Activated T-helper 17 cell treated with anti-CD3 and anti-CD28 coated beads, Interleukin-2, amount 50 U/mL, for 72 hours (primary cell): ENCODE measurements at places on chromosomes 7 and 10.

DNA sequence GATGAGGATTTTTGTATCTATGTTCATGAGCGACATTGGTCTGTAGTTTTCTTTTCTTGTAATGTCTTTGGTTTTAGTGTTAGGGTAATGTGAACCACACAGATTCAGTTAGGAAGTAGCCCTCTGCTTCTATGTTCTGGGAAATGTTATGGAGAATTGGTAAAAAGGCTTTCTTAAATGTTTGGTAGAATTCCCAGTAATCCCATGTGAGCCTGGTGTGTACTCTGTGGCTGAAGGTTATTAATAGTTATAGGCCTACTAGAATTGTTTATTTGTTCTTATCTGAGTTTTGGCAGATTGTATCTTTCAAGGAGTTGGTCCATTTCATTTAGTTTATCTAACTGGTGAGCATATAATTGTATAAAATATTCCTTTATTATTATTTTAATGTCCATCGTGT, 484.6 kb upstream of the GHITM start:
- ATAC-seq: no peak

- ATAC-seq: no peak
These were observed 60.1 kb upstream of the CAPZA2 start for GRCh38 chr7:116802144-116802745.

- ATAC-seq: no peak
These were observed 311.0 kb downstream of the GPAM start for GRCh38 chr10:111872591-111872990.

DNA sequence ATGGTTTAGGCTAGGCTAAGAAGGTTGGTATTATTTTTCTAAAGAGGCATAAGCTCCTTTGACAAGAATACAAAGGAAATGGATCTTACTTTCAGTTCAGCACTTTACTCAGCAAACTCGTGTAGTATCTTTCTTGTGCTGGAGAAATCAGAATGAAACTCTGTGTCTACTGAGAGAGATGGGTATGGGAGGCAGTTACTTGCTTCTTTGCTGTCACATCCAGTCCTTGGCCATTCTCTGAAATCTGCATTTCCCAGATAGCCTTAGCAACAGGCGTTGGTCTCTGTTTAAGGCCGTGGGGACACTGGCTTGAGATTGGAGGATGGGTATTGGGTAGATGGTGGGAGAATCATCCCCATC, 180.5 kb downstream of the NRP1 start:
- peak; percentile 70 for ATAC-seq

DNA sequence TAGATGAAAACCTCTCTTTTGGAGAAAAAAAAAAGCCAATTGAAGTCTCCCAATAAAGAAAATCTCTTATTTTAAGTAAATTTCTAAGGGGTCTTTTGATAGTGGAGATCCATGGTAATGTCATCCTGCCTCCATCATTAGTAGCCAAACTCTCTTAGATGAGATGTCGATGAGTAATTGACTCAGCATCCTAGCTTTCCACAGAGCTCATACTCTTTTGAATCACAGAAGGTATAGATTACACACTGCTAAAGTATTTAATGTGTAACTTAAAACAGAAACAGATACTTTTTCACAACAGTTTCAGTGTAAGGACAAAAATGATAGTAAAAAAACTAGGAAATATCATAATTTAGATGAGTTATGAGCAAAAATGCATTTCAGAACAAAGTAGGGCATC, 19.4 kb downstream of the MAGI2 start:
- no peak for ATAC-seq

DNA sequence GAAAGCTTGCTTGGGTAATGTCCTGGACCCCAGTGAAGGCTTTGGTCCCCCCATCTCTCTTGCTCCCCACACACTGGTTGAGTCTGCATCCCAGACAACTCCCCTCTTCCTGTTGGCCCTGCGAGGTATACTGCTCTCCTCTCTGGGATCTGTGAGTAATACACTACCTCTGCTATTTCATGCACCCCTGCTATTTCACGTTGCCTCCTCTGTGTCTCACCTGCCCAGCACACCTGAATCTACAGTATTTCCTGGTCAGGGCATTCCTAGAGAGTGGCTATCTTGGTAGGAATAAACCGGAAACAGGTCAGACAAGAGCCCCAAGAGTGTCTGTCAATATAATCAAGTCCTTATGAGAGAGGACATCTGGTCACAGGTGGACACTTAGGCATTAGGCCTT, 114.3 kb upstream of the ODAD2 start:
- no peak for ATAC-seq

DNA sequence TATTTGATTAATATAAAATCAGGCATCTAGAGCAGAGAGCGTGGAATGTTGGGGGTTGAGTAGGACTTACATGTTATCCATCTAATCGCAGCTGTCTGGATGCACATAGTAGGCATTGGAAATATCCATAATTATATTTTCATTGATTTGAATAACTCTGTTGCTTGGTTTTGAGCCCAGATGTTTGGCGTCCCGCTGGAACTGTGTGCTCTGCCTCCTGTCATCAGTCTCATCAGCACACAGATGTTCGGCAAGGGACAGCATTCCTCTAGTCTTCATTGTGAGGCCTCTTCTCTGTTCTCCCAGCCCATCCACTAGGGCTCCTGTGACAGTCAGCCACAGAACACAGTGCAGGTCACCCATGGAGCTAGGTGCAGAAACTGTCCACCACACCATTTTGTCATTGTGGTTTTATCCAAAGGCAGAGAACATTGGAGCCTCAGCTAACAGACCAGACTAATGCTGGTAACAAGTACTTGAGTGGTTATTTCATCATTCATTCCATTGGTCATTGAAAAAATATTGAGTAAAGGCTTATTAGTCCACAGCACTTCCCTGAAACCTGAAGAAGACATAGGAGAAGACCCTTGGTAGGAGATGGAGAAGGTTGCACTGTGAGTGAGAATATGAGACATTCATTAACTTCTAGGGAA, 927.4 kb downstream of the LRMDA start:
- ATAC-seq: no peak

- no peak for ATAC-seq
These were observed 7.4 kb upstream of the TBRG4 start for GRCh38 chr7:45118889-45119331.

GRCh38 chr7:26989897-26990670, 105.7 kb downstream of the HOXA1 start:
- ATAC-seq: no peak

DNA sequence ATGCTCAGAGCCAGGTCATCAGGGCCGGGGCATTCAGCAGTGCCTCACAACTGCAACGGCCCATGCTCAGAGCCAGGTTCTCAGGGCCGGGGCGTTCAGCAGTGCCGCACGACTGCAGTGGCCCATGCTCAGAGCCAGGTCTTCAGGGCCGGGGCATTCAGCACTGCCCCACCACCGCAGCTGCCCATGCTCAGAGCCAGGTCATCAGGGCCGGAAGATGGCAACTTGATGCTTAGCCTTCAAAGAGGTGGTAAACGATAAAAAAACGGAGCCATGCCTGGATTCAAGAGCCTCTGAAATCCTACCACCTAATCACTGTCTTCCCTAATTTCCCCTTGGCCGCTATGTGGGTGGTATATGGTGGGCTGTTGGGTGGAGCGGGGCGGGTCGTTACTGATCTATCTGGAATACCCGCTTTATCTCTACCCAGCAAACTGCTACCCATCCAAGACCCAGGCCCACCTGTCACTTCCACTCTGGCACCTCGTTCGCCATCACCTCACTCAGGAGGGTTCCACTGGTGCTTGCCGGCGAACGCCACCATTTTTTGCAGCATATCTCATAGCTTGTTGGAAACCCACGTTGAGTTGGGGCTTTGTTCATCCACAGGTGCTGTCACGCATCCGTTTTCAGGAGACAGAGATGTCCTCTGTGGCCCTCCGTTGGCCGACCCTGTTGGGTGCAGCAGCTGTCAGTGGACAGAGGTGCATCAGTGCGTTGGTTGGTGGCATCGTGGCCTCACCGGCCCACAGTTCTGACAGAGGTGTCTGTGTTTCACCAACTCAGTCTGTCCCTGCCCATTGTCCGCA, 221.1 kb downstream of the EBF3 start:
- no peak for ATAC-seq

DNA sequence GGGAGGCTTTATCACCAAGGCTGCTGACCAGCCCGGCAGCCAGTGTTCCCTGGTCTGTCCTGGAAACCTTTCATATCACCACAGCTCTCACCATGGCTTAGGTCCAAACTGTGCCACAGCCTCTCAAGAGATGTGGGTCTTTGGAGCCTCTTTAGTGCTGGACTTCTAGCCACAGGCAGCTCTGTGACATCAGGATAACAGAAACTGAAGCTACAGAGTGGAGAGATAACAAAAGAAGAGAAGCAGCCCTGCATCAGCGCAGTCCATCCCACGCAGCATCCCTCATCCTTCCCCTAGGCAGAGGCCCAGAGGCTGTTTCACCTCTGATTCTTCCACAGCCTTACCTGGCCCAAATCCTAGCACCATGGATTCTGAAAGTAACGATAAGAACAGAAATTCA, 187.9 kb upstream of the KMT2E start:
- ATAC-seq: peak; percentile 14

DNA sequence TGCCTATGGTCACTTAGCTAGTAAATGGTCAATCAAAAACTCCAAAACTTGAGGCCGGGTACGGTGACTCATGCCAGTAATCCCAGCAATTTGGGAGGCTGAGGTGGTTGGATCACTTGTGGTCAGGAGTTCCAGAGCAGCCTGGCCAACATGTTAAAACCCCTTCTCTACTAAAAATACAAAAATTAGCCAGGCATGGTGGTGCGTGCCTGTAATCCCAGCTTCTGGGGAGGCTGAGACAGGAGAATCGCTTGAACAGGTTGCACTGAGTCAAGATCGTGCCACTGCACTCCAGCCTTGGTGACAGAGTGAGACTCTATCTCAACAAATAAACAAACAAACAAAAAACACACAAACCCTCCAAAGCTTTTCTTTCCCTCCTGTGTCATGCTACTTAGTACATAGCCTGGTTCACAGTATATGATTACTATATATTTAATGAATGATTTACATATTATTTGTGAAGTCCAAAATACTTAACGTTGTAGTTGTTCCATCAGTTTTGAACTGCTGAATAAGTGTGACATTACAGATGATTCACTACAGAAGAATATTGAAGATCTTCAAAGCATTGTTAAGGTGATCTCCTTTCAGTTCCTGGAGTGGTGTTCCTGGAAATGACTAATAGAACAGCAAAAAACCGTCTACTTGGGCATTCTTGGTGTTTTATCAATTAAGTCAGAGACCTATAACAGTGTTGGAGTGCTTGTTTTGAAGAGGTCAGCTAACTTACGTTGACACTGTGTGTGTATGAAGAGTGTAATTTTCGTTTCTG, 72.9 kb downstream of the ADK start:
- peak; percentile 87 for ATAC-seq

DNA sequence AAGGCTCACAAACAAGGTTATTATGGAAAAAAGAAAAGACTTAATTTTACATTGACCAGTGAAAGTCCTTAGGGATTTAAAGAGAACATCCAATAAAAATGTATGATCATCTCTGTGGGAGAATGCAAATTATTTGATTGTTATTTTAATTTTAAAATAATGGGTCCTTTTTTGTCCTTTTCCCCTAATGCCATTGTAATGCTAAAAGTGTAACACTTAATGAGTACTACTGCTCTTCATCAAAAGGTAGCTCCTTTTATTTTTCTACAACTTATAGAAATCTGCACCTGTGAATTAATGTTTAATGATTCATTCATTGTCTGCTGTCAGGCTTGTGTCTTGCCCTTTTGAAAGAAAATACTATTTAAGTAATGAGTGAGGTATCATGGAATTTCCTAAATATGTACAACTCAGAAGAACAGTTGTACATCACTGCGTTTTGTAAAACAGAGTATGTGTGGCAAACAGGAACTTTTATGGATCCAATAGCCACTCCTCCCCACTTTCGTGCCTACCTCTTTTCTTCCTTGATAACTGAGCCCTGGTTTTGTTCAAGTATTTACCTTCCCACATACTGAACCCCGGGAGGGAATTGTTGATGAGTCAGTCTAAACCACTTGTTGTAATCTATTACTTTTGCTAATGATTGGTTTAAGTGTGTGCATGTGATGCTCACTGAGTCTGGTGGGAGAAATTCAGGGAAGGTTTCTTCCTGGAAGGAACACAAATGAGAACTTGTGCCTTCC, 19.9 kb upstream of the TRUB1 start:
- ATAC-seq: no peak

DNA sequence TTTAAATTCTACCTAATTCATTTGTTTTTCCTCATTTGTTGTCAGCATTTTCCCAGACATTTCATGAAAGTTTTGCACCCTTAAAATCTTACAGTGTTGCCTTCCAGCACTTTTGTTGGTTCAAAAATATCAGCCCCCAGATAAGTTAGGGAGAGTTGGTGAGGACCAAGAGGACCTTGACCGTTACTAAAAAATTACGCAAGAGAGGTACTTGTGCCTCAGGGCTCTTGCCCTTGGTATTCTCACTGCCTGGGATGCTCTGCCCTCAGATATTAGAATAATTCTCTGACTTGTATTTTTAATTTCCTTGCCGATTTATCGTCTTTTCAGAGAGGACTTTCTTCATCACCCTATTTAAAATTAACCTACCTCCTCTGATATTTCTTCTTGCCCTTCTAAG, 3.5 kb upstream of the AKR1B15 start:
- ATAC-seq: no peak

DNA sequence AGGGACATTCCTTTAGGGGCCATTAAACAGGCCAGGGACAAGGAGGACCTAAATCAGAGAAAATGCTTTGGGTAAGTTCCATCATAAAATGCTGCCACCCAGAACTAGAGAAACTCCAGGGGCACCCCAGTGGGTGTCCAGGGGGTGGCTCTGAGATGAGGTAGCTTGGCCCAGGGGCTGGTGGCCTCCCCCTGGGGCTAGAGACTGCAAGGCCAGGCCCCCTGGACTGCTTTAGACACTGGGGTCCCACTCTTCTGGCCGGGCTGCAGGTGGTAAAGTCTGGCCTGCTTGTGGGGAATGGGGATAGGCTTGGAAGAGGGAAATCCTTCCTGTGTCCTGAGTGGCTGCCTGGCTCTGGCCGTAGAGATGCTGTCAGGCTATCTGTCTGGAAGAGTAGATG, 169.6 kb upstream of the PODXL start:
- ATAC-seq: no peak

DNA sequence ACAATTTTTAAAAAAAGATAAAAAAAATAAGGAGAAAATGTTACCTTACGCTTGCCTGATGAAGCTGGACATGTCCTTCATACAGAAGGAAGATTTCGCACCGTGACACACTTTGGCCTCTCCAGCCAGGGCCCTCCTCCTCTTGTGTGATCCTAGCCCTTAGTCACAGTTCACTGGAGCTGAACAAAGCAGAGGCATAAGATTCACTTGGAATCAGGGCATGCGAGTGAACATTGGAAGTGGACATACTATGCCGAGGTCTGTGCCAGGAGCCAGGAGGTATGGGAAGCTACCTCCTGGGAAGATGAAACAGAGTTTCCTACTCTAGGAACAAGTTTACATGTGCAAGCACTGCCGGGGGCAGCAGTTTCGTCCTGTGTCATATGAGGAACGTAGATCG, 91.5 kb downstream of the XPNPEP1 start:
- ATAC-seq: no peak
